NCI-H1048 (cell line): ENCODE measurements at places on chromosomes 11 and 22.

GRCh38 chr22:47396105-47396504 lies 633.7 kb downstream of the TBC1D22A start:
- DNase-seq, result no peak

- DNase-seq, result no peak
These were observed 360.6 kb downstream of the BRD1 start for GRCh38 chr22:49466878-49467595.

DNA sequence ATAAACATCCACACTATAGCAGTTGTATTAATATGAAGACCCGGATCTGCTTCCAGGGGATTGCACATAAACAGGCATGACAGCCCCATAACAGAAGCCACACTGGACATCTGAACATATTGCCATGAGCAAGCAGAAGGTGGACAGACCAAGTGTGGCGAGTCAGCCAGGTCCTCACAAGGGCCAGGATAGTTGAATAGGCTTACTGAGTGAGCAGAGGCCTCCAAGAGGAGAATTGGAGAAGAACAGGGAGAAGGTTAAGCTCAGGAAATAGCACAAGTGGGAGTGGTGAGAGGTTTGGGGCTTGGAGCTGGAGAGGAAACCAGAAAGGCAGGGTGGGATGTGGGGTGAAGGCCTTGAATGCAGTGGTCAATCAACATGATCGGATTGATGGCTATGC lies 10.8 kb downstream of the SLC35C1 start:
- no peak for DNase-seq

DNA sequence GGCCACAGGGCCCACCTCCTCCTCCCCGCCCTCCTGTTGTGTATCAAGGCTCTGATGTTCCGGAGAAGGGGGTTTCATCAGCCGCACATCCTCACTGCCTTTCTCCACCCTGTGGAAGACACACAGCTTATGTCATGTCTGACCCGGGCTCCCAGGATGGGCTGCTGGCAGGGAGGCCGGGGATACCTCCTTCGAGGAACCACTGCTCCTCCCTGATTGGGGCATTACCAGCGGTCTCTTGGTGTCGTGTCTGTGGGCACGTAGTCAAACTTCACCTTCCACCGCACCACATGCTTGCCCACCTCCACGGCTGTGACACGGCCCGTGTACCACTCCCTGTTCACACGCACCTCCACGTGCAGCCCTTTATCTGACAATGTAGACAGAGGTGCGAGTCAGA lies 35.9 kb downstream of the MORC2 start:
- no peak for DNase-seq

DNA sequence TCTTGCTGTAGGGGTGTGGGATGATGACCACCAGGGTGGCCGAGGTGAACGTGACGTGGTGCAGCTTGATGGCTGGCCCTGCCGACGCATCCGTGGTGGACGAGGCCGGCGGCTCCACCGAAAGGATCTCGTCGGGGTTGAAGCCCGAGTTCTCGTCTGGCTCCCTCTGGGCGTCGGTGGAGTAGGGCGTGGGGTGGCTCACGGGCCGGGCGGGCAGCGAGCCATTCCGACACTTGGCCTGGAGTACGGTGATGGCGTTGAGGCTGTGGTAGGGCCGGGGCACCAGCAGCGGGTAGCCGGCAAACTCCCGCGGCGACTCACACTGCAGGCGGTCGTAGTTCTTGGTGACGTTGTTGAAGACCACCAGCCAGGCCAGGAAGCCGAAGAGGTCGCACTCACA lies 52.7 kb downstream of the ELFN2 start:
- no peak for DNase-seq

DNA sequence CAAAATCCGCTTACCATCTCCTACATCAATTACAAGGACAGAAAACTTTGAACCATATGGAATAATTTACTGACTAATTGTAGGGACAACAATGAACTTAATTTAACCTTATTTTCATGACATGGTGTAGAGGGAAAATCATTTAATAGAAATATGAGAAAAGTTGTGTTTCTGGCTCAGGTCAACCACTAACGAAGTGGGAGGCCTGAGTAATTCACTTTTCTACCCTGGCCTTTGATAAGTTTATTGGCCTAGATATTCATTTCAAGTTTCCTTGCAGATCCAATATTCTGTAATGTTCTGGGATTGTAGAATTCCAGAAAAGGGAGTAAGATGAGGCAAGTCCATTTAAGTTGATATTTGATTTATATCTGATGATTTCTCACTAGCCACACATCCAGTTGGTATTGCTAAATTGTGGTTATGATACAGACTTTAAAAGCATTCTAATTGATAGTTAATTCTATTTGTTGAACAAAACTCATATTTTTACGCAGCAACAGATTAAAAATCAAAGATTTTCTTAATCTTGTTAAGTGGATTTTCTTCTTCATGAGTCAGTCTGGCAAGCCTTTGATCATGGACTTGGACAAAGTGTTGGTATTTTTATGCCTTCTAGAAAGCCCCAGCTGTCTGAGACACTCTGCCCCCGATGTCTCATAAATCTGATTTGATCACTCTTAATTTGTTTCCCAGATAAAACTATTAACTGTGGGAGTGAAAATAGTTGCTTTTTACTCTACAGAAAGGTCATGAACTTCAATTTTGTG lies 336.5 kb downstream of the TMEM135 start:
- DNase-seq, result no peak

GRCh38 chr11:71843858-71844257 lies 10.9 kb downstream of the DEFB108B start:
- DNase-seq, result no peak

DNA sequence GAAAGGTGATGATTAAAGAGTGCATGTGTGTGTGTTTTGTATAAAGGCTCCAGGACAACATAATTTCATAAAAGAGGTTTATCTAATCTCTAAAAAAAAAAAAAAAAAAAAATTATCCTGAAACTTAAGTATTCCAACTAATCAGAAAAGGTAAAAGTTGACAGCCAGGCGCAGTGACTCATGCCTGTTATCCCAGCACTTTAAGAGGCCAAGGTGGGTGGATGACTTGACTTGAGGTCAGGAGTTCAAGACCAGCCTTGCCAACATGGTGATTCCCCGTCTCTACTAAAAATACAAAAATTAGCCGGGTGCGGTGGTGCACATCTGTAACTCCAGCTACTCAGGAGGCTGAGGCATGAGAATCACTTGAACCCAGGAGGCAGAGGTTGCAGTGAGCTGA lies 632.7 kb upstream of the CHORDC1 start:
- no peak for DNase-seq

GRCh38 chr11:16505481-16505880 lies 149.1 kb upstream of the SOX6 start:
- no peak for DNase-seq

- DNase-seq, result no peak
These were observed 34.3 kb upstream of the ASPHD2 start for GRCh38 chr22:26394777-26395176.

DNA sequence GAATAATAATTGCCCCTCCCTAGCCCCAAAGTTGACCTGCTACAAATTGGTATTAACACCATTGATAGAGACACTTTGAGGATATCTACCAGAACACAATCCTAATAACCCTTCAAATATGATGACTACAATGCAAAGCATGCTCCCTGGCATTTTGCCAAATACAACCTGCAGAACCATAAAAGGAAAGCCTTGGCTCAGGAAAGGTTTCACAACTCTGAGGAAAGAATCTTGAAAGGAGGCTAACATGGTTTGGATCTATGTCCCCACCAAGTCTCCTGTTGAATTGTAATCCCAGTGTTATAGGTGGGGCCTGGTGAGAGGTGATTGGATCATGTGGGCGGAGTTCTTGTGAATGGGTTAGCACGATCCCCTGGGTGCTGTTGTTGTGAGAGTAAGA lies 140.4 kb upstream of the ARHGAP42 start:
- DNase-seq, result peak; percentile 8

DNA sequence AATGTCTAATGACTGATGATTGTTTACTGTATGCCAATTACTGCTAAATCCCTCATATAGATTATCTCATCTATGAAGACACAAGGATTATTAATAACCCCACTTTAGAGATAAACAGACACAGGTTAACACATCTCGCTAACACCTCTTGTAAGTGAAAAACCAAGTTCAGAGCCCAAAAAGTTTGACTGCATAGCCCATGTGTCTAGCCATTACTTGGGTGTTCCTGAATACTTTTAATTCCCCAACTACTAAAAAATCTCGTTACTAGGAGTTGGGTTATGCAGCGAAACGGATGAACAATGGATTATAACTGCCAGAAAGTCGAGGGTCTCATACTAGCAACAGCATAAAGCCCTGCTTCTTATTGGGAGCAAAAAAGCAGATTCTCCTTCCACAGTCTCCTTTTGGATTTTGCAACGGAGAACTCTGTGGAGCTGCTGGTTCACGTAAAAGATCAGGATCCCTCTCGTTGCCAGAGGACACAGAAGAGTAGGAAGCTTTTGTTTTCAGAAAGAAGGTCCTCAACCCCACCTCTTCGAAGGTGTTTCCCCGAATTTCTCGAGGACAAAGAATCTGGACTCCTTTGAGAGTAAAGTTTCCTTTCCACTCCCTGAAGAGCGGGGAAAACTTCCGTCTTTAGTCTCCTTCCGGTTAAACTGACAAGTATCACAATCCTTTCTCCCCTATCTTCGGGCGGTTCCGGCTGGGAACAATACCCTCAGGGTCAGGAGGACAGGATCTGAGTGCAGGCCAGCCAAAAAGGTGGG lies 979 bp downstream of the ZBED5 start:
- DNase-seq, result no peak
